ENCODE measurements at places on chromosomes 5 and 9.

- no peak for DNase-seq
Observed at GRCh38 chr9:91711755-91712601, 238.1 kb downstream of the ROR2 start.

GRCh38 chr5:15791859-15792258 lies 291.9 kb downstream of the FBXL7 start:
- DNase-seq, result no peak

- DNase-seq, result no peak
Observed at GRCh38 chr5:132478366-132478871, 12.2 kb downstream of the IRF1 start.

DNA sequence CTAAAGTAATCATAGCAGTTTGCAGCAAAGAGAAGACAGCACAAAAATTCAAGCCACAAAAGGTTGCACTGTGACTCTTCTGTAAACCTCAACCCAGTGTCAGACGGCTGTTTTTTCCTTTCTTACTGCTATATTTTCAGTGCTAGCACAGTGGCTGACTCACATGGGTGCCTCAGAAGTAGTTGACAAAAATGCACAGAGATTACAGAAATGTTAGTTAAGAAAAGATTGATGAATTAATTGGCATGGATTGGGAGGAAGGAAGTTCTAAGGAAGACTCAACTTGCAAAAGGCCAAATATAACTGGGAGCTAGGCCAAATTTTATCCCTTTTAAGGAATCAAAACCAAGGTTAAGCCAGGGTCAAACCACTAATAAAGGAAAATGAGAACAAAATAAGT lies 43.7 kb upstream of the ITGA1 start:
- peak; percentile 66 for DNase-seq

DNA sequence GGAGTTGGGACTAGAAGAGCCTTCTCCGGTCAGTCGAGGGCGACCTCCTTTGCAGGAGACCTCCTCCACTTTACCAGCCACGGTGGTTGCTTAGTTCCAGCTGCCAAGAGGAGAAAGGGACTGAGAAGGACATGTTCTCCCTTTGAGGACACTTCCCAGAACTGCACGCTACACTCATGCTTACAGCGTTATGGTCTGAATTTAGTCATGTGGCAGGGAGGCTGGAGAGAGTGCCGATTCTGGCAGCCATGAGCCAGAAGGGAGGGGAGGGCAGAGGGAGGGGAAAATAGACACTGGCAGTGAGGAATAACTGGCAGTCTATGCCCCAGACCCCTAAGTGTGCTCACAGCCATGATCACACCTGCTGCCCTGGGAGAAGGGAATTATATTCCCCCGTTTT lies 47.8 kb downstream of the TSPAN17 start:
- no peak for DNase-seq

- DNase-seq, result peak; percentile 58
Observed at GRCh38 chr9:113963017-113963620, 87.0 kb downstream of the ZNF618 start.

GRCh38 chr5:74149395-74149794 lies 491.1 kb downstream of the ENC1 start:
- peak; percentile 10 for DNase-seq

DNA sequence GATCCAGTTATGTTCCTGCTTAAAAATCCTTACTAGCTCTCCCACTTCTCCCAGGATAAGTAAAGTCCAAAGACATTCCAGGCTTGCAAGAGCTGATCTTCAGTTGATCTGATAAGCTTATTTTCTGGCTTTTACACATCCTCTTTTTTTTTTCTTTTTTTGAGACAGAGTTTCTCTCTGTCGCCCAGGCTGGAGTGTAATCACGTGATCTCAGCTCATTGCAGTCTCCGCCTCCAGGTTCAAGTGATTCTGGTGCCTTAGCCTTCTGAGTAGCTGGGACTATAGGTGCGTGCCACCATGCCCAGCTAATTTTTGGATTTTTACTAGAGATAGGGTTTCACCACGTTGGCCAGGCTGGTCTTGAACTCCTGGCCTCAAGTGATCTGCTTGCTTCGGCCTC lies 37.3 kb upstream of the PTPN3 start:
- DNase-seq, result no peak

- no peak for DNase-seq
Observed at GRCh38 chr9:37776328-37776727, 8.5 kb downstream of the EXOSC3 start.

DNA sequence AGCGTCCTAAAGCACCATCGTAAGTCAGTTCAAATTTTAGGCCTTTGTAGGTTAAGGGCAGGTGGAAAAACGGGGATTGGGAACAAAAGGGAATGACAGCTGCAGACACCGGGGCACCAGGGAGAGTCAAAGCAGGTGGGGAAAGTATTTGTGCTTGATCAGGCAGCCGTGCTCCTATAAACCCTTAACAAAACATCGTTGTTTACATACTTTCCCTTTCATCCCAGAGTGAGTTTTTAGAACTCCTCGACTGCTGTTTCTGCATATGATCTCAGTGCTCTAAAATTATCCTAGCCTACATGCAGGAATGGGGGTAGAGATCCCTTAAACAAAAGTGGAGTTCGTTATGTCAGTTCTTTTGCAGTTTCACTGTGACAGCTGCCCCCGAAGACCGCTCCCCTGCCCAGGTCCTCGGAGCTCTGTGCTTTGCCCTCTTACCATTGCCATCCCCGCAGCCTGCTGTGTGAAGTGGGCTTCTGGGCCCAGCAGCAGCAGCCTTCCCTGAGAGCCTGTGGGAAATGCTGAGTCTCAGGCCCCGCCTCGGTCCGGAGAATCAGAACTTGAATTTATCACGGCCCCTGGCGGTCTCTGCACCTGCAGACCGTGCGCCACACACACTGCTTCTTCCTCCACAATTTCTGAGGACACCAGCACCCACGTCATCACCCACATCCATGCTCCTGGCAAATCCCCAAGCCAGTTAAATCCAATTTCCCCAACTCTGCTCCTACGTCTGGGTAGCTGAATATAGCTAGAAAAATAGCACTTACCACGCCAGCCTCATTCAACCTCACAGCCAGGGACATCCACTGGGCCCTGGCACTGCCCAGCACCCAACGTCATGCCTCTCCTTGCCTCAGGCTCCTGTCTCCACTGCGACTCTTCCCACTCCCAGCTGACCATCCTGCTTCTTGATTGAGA lies 86.8 kb downstream of the NSUN2 start:
- DNase-seq, result no peak
